ENCODE measurements at places on chromosomes 2 and 18.

GRCh38 chr18:76259711-76260110, 235.3 kb downstream of the ZNF516 start:
- no peak for DNase-seq

GRCh38 chr2:163252199-163252598, 413.6 kb upstream of the KCNH7 start:
- no peak for DNase-seq

DNA sequence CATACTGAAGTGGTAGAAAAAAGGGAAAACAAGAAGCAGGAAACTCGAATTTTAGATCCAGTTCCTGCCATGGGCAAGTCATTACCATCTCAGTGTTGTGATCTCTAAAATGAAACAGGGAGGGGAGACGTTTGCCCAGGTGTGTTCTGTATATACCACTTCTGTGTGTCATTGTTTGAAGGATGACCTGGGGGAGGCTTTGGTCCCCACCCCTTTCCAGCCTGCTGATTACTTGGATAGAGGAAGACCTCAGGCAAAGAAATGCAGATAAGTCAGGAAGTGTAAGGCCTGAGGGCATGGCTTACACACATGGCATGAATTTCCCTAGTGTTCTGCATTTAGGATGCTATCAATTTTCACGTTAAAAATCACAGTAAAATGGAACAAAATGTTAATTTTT, 205.2 kb upstream of the CXCR4 start:
- DNase-seq, result no peak

DNA sequence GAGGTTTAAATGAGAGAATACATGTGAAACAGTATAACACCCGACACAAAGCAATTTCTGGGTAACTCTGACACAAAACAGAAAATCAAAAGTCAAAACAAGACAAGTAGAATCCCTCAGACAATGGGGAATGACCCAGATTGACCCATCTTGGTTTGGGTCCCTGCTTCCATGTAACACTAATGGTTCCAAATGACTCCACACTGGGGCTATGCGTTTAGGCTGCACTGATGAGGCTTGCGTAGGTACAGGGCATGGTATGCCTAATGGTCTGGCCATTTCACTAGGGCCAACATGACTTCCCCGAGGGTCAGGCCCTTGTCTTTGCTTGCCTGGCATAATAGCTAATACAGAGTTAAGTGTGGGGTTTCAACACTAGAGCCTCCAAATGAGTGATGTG, 27.2 kb upstream of the NFE2L2 start:
- no peak for DNase-seq

DNA sequence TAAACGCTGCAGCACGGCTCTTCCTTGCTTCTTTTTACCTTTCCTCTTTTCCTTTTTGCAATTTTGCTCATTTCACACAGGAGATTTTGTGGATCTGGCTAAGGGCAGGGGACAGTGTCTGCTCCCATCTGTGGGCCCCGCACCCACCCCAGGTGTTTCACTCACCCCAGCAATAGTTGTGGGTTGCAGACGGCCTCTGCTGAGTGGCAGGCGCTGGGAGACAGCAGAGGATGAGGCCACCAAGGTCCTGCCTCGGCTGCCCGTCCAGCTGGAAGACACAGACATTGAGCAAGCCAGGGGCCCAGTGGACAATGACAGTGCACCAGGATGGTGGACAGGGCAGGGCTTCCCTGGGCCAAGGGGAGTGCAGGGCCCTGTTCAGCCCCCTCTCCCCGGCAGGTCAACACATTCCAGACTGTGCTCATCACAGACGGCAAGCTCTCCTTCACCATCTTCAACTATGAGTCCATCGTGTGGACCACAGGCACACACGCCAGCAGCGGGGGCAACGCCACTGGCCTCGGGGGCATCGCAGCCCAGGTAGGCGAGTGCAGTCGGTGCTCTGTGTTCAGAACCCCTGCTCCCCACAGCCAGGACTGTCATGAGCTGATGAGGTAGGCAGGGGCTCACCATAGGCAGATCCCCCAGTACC, 35.0 kb downstream of the SNED1 start:
- no peak for DNase-seq

- DNase-seq, result no peak
These were observed 215.5 kb downstream of the ETAA1 start for GRCh38 chr2:67612576-67613042.

DNA sequence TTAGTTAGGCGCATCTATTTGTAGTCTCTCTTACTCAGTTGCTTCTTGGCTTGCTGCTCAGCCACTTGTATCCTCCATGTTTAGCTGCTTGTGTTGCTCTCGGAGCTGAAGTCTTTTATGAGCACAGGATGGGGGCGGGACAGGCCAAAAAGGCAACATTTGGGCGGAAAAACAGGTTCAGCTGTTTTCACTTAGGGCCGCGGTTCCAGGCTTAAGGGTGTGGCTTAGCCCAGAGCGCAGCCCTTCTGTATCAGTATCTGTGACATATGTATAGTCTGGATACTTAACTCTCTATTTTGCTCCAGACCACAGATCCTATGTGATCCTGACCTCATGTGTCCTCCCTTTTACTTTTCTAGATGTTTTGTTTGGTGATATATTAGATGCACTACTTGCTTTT, 763.5 kb downstream of the SUCLG1 start:
- no peak for DNase-seq

DNA sequence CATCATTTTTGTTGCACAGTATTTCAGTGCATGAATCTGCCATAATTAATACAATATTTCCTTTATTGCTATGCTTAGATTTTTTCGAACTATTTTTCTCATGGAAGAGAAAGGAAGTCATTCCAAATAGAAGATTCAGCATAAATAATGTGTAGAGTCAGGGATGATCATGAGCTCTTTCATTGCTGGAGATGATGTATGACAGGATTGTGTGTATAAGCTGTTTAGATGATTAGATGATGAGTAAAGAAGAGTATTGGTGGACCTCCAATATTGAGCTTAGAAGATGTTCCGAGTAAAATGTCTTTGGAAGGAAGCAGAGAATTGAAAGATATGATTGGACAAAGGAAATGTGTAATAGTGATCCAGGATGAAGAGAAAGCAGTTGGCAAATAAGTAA, 364.5 kb downstream of the PARD3B start:
- DNase-seq, result no peak

DNA sequence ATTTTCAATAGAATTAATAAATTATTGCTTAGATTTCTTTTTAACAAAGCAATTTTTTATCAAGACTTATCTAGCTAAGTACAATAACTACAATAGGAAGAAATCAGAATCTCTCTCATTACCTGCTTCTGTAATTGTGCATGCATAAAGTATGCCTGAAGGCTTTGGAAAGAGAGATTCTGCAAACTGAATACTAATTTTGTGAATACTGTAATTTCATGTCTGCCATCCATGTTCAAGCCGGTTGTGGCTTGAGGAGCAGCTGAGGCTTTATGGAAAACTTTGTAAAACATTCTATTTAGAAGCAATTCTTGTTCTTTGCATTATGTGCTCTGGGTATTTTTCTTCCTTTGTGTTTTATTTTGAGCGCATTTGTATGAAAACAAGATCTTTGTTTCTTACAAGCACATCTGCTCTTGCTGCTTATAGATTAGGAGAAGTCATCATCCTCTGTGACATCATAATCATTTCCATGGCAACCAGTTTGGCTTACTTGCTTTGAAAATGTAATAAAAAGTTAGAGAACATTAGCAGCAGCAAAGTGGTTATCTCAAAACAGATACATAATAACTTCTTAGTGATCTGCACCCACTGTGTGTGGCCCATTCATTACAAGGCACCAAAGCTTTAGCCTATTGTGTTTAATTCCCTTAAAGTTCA, 16.0 kb upstream of the IKZF2 start:
- no peak for DNase-seq

DNA sequence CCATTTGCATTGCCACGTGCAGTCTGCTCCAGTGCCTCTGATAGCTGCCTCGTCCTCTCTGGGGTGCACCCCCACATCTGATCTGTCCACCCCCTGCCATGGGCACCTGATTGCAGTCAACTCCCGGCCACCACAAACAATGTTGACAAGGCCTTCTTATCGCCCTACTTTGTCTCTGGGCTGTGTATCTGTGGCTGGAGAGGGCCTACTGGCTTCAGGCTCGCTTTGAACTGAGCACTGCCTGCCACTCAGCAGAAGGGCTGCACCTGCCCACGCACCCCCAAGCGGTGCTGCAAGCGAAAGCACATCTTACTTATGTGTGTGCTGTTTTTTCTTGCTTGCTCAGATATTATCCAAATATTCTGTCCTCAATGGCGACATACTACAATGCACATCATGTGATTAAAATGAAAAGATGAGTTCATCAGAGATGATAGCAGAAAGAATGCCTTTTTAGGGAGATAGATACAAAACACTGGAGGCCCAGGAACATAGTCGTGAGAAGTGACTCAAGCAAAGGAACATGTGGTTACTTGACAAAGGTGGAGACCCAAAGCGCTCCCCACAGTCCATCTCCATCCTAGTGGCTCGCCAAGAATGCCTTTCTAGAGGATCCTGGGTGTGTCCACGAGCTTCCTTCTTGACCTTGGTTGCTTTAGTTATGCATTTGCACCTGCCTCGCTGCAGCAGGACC, 28.8 kb downstream of the FBLN7 start:
- DNase-seq, result no peak

DNA sequence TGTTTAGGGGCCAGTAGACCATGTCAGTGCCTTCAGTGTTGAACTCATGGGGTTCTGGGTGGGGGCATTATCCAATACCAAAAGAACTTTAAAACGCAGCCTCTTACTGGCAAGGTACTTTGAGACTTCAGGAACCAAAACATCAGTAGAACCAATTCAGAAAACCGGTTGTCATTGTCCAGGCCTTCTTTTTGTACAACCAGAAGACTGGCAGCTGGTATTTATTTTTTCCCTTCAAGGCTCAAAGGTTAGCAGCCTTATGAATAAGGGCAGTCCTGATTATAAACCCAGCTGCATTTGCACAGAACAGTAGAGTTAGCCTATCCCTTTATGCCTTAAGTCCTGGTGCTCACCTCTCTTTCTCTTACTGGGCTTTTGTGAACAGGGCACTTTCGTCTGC, 113.8 kb upstream of the EML6 start:
- DNase-seq, result no peak

DNA sequence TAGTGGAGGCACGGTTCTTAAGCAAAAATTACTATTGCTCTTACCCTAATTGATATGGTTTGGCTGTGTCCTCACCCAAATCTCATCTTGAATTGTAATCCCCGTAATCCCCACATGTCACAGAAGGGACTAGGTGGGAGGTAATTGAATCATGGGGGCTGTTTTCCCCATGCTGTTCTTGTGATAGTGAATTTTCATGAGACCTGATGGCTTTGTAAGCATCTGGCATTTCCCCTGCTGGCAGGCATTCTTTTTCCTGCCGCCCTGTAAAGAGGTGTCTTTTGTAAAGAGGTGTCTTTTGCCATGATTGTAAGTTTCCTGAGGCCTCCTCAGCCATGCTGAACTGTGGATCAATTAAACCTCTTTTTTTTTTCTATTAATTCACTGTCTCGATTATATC, 1691.8 kb upstream of the SLC39A10 start:
- DNase-seq, result no peak

GRCh38 chr2:136901732-136902131, 136.4 kb downstream of the THSD7B start:
- DNase-seq, result no peak

GRCh38 chr18:39205565-39206195, 1640.1 kb upstream of the CELF4 start:
- DNase-seq, result no peak

DNA sequence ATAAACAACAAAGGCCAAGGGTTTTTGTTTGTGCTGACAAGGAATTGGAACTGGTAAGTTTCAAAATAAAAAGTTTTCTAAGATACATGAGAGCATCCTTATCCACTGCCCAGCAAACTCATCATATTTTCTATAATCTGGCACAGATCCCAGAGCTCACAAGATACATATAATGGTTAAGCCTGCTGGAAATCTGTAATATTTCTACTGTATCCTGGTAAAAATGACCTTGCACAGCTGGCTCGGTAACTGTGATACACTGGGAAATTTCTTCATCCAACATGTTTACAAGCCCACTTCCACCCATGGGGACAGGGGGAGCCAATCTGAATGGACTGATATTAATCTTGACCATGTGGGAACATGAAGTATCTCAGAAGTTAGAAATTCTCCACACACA, 425.4 kb upstream of the MMADHC start:
- DNase-seq, result no peak

DNA sequence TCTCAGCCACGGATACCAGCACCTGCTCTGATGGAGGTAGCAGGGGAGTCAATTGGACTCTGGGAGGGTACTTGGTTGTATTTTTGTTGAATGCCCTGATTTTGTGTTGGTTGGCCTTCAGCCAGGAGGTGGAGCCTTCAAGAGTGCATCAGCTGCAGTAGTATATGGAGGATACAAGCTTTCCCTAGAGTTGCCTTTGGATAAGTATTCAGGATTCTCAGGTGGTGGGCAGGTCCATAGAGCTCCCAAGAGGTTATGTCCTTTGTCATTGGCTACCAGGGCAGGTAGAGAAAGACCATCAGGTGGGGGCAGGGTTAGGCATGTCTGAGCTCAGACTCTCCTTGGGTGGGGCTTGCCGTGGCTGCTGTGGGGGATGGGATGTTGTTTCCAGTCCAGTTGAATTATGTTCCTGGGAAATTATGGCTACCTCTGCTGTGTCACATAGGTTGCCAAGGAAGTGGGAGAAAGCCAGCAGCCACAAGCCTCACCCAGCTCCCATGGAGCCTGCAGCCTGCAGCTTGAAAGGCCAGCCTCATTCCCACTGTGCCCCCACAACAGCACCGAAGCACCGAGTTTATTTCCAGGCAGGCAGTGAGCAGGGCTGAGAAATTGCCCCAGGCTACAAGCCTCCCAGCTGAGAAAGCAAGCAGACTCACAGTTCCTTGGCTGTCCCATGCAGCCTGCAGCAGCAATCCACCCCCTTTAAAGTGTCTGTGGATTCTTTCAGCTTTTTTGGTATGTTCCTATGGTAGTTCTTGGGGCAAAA, 38.6 kb upstream of the CHST9 start:
- DNase-seq, result no peak

DNA sequence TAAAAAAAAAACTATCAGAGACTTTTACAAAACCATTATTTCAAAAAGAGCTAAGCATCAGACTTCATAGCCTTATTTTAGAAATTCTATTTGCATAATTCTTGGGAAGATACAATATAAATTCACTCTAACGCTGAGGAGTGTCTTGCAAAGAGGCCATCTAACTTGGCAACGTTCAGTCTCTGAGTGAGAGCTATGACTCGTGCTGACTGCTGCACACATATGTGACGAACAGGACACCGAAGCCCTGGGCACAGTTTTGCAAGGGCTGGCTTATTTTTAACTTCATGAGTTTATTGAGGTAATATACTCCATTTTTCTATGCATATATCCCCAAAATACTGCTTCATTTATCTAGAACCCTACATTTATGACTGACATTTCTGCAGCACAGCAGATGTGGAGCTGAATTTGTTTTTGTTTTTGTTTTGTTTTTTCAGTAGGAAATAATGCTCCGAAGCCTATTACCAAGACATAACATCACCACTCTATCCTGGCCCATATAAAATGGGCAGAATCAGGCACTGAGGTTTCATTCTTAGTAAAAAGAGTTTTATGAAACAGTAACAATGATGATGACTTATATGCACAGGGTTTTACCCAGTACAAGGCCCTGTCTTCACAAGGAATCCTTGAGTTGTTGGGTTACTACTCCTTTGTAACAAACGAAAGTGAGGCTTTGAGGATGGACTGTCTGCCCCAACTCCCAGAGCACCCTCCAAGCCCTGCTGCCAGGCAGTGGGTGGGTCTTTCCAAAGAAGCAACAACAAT, 68.3 kb downstream of the CRACDL start:
- DNase-seq, result no peak

- no peak for DNase-seq
These were observed 17.9 kb upstream of the TRIM43 start for GRCh38 chr2:95573866-95574265.

GRCh38 chr2:84882775-84883550, 2.1 kb upstream of the TRABD2A start:
- DNase-seq, result no peak

Measured in activated gamma-delta T cell treated with Interleukin-2 at 50 U/mL for 16 hours (primary cell).